ENCODE measurements at places on chromosomes 4 and X. TPM values are rescaled to one million over a fixed set of nuclear protein-coding genes. Genes with fewer than 3 reads are reported as not detected.

F8A2 gene
- total RNA-seq, result 10.3 TPM

DOK7 gene
- total RNA-seq, result 9.8 TPM

MED12 gene
- 32.5 TPM for total RNA-seq

SRPX2 gene
- total RNA-seq, result 8.1 TPM

Measured in lower leg skin (tissue), 4 donors.